ENCODE measurements at places on chromosomes 7 and 10.
A peak's percentile ranks its signal among the peaks of the same experiment; 100 is the strongest.

DNA sequence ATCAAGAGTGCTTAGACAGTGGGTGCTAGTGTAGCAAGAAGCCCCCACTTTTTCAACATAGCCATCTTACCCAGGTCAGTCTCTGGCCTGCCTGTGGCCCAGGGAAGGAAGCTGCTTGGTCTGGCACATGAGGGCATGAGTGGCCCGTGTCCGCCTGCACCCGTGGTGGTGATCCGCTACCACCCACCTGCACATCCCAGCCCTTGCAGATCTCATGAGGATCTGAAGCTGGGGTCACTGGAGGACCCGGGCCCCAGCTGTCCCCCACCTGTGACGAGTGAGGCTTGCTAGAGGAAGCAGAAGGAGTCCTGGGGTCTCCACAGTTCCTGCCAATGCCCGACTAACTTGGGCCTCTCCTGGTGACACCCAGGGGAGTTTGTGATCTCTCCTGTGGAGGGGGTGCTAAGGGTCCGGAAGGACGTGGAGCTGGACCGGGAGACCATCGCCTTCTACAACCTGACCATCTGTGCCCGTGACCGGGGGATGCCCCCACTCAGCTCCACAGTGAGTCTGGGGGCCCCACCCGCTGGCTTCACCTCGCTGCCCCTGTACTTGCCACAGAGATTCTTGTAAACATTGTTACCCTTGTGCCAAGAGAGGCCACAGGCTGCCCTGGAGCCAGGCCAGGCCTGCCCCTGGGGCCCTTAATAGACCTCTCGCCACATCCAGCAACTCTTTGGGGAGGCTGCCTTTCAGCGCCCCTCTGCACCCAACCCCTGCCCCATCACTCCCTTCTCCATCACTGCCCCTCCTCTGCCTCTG, 10.8 kb upstream of the VSIR start:
- no peak for DNase-seq

GRCh38 chr7:100545360-100546128, 6.5 kb downstream of the AGFG2 start:
- no peak for DNase-seq

DNA sequence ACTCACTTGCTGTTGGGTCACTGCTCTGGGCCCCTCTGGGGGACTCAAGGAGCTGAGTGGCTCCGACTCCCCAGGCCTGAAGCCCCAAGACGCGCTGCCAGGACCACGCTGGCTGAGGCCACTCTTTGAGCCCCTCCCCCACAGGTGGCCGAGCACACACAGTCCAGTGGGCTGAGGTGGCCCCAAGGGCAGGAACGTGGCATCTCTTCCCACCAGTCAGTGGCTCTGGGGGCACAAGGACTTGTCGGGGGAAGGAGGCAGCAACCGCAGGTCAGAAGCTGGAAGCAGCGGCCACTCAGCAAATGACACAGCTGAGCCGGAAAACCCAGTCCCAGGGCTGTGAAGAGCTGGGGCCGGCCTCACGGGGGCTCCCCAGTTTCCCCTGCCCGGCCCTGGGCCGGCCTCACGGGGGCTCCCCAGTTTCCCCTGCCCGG, 24.1 kb downstream of the GRIFIN start:
- DNase-seq = no peak

- no peak for DNase-seq
Measured at GRCh38 chr10:73099141-73099540, 2.5 kb upstream of the P4HA1 start.

DNA sequence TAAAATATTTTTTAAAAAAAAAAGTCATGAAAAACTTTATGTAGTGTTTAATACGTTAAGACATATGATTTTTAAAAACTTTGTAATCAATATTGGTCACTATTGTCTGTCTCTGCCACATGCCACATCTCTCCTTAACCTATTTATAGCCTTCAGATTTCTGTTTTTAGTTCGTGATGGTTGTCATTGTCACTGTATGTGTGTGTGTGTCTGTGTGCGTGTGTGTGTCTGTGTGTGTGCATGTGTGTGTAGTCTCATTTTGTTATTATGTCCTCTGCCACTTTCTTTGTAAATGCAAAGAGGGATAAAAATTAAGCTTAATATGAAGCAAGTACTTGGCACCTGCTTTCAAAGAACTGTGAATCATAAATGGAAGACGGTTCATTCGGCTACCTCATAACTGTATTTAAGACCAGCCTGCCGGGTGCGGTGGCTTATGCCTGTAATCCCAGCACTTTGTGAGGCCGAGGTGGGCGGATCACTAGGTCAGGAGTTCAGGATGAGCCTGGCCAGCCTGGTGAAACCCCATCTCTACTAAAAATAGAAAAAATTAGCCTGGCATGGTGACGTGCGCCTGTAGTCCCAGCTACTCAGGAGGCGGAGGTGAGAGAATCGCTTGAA, 354.0 kb downstream of the ARL4A start:
- DNase-seq = no peak

DNA sequence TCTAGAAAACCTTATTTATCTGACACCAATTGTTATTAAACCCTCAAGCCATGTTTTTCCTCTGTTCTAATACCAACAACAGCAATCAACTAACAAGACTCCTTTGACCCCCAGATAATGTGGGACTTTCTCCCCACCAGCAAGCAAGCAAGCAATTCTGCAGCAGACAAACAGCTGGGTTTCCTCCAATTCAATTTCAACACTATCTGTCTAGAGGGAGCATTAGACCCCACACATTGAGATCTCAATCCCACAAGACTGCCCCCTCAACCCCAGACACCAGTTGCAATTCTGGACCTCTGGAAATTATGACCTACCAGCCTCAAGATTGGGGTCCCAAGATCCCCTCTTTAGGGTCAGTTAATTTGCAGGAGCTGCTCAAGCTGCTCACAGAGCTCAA, 89.4 kb upstream of the TMEM26 start:
- DNase-seq = no peak

DNA sequence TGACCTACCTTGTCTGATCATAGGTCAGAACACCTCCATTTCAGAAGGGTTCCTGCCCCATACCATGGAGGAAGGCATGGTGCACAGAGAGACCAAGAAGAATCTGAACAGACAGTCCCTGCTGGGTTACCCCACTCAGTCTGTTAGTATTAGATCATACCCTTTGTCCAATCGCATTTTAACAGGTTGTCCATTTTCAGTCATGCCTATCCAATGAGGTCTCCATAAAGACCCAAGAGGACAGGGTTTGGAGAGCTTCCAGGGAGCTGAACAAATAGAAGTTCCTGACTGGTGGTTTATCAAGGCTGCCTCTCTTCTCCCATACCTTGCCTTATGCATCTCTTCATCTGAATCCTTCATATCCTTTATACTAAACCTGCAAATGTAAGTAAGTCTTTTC, 21.2 kb upstream of the SLC16A12 start:
- no peak for DNase-seq

GRCh38 chr7:333393-333764, 43.4 kb downstream of the FOXL3 start:
- DNase-seq = no peak

- DNase-seq = peak; percentile 23
Measured at GRCh38 chr10:99431190-99431760, 851 bp upstream of the GOT1 start.

DNA sequence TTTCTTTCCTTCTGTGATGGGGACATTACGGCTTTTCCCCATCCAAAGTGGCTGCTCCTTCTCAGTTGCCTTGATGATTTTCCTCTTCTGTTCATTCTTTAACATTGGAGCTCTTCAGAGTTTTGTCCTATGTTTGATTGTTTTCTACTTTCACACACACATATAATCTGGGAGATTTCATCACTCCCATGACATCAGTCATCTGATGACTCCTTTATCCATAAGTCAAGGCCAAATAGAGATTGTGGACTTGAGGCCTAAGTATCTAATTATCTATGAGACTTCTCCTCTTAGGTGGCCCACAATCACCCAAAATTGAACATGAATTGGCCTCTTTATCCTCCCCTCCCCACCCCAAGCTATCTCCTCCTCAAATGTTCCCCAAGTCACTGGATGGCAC, 5.3 kb upstream of the COL1A2 start:
- no peak for DNase-seq

Data from NCI-H1105 treated with DMSO at 0.1 percent for 48 hours (cell line).